ENCODE measurements at places on chromosomes 3 and 15. TPM values are rescaled to one million over a fixed set of nuclear protein-coding genes. Genes with fewer than 3 reads are reported as not detected.

DNA sequence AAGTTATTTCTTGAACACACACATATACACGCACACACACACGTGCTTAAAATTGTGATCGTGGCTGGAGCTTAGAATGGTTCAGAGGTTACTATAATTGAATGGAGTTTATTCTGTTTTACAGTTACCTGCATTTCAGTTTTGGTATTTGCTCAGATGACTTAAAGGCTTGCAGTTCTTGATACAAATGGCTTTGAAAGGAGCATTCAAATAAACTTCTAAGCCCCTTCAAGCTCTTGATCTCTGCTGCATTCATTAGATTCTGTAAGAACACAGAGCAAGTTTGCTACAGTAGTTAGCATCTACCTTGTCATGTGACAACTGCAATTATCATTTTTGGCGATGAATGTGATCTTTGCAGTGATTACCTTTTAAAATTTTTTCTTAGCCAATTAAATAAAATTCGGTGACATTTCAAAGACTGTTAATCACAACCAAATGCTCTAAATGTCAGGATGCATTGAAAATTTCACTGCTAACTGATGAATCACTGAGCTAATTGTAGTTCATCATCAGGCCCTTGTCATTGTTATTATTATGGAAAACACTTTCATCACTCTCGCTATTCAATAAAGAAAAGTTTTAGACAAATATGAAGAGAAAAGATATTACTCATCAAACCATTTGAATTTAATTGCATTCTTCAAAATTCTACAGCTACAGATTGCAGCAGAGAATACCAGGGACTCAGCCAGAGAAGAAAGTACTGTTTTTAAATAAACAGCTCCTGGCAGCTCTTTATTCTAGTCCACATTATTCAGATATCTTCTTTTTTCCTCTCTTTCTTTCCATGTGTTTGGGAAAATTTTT is 296.1 kb downstream of the LRTM1 start:
- no peak for DNase-seq

- DNase-seq, result peak; percentile 50
Observed at GRCh38 chr3:37946531-37946889, 44.1 kb upstream of the VILL start.

The TM2D3 gene
- total RNA-seq, result 35.5 TPM

The RASL12 gene
- 215 TPM for total RNA-seq

The FOXL2NB gene
- total RNA-seq, result not detected
